Stimulated activated CD4-positive, alpha-beta T cell treated with anti-CD3 and anti-CD28 coated beads, Interleukin-12 subunit alpha, Interleukin-12 subunit beta, amount 100 ng/mL, for 4 hours (primary cell): ENCODE measurements at places on chromosomes 16 and 17.
A peak's percentile ranks its signal among the peaks of the same experiment; 100 is the strongest.

DNA sequence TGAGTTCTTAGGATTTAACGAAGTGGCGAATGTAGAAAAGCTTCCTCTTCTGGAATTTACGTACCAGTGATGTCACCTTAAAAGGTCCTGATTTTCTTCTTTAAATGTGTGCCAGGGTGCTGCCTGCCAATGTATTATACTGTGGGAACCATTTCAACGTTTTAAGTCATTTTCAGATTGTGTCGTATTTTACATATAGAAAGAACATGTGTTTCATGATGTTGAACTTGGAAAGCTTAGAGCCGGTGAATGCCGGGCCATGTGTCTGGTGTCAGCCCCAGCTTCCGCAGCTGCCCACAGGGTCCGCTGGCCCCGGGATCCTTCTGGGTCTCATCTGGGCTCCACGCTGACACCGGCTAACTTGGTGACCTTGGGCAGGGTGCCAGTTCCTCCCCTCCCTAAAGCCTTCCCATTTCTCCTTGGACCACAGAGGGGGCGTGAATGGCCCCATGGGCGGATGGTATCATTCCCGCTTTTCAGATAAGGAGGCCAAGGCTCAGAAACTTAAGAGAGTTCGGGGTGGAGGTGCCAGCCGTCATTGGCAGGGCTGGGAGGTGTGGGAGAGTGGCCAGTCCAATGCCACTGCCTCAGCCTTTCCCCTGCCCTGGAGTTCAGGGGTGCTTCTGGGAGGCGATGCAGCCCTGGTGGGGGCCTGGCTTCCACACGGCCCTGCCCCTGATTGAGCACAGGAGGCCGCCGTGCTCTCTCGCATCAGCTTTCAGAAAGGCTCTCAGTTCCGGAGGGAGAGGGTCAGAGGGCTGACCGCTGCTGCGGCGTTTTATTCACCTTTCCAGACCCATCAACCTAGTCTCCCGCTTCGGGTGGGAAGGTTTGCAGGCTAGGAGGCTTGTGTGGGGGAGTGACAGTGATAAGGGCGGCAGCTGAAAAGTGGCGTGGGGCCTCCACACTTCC, 68.8 kb upstream of the CIBAR2 start:
- no peak for DNase-seq

GRCh38 chr17:4475463-4475862, 23.2 kb upstream of the SPNS2 start:
- DNase-seq, result no peak

GRCh38 chr17:77611791-77612502, 346.6 kb upstream of the TNRC6C start:
- no peak for DNase-seq

DNA sequence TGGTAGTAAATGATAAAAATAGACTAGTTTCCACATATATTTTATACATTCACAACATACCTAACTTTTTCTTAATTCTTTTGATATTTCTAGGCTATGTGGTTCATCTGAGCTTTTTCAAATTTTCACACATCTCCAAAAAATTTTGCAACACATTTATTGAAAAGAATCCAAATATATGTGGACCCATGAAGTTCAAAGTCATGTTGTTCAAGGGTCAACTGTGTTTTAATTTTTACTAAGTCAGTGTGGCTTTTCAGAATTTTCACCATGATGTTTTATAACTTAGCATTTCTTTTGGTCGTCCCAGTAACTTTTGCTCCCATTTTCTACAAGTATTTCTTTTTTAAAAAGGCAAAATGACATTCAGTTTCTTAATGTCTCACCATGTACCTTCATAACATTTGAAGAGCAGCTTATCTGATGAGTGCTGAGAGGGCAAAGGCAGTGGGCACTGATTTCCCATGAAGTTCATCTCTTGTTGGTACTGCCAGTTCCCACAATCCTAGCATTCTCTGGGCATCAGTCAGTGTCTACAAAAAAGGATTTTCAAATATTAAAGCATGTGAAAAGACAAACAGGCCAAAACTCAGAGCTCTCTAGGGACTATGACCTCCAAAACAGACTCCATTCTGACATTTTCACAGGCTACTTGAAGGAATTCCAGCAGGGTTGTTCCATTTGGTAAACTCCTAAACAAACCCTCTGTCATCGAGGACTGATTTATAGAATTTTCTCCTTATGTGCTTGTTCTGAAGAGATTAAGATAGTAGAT, 80.3 kb downstream of the MRTFB start:
- DNase-seq, result no peak

GRCh38 chr16:17357307-17358062, 113.3 kb downstream of the XYLT1 start:
- no peak for DNase-seq

DNA sequence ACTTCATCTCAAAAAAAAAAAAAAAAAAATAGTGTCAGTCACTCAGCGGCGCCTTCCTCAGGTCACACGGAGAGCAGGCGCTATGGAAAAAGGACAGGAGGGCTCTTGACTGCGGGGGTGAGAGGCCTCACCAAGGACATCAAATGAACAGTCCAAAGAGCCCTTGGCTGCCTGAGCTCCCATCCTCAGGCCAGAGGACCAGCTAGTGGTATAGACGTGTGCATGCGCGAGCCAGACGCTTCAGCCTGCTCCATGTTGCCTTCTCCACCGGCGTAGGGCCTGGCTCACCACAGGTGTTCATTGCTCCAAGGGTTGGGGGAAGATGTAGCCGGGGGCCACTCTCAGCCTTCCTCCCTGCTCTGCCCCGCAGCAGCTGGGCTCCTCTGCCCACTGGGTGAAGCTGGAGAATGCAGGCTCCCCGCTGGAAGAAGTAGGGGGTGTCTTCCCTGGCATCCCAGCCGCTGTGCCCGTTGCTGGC, 65.8 kb upstream of the PLCG2 start:
- no peak for DNase-seq

GRCh38 chr17:56034197-56034635, 119.1 kb upstream of the ANKFN1 start:
- no peak for DNase-seq

DNA sequence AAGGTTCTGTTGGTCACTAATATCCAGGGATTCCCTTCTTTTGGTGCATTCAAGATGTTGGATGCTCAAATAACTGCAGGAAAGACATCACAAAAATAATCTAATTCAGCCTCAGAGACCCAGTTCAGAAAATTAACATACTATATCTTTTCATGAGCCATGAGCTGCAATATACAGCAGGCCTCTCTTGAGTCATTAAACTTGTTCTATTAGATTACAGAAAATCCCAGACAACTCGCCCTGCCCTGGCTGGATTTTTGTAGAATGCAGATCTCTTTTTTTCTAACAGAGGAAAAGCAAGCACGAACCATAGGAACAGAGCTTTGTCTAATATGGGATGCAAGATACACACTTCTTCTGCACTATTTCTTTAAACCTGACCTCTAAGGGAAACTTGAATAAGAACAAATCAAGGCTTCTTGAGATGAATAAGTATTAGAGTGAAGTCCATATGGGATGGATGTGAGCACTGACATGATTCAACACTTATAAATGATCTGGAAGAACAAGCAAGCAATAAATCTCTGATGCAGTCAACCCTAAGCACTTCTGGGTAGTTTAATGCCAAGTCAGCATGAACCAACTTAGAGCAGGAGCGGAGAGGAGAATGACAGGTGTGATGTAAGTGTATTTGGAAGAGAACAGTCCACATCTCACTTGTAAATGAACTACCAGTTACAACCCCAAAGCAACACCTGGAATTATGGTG, 70.7 kb upstream of the GNAO1 start:
- no peak for DNase-seq

GRCh38 chr16:25089351-25089750, 22.2 kb upstream of the LCMT1 start:
- DNase-seq, result no peak

- no peak for DNase-seq
These were observed 136.7 kb downstream of the SNX11 start for GRCh38 chr17:48244121-48244711.

DNA sequence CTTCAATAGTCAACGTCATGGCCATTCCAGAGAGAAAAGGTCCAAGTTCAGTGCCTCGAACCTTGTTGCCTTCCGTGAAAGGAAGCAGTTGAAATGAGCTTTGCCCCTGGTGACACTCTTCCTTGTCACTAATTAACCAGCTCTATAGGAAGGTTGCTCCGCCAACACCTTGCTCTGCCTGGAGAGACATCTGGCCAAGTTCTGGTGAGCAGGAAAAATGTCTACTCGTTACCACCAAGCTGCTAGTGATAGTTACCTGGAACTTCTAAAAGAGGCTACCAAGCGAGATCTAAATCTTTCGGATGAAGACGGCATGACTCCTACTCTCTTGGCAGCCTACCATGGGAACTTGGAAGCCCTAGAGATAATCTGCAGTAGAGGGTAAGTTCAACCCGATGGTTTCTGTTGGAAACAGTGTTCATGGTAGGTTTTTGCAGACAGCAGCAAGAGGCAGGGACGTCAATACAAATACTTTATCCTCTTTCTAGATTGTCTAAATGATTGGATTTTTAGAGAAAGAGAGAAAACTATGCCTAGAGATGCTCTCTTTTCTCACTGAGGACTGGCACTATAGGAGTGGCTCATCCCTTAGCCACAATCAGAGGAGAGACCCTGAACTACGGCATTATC, at the start of gene ANKS4B:
TSS of gene ANKS4B (plus strand) at position 179 of the 630 bp plus-strand sequence. CDS start at position 218, 39 bp downstream.
- DNase-seq, result no peak

- DNase-seq, result no peak
These were observed 55.0 kb downstream of the AMFR start for GRCh38 chr16:56370185-56370874.

- DNase-seq, result no peak
These were observed 10.7 kb upstream of the KRT28 start for GRCh38 chr17:40810494-40810893.

- no peak for DNase-seq
These were observed 43.1 kb downstream of the CDH8 start for GRCh38 chr16:61993108-61993507.

GRCh38 chr17:77370586-77370985, 229.8 kb downstream of the SEC14L1 start:
- no peak for DNase-seq

DNA sequence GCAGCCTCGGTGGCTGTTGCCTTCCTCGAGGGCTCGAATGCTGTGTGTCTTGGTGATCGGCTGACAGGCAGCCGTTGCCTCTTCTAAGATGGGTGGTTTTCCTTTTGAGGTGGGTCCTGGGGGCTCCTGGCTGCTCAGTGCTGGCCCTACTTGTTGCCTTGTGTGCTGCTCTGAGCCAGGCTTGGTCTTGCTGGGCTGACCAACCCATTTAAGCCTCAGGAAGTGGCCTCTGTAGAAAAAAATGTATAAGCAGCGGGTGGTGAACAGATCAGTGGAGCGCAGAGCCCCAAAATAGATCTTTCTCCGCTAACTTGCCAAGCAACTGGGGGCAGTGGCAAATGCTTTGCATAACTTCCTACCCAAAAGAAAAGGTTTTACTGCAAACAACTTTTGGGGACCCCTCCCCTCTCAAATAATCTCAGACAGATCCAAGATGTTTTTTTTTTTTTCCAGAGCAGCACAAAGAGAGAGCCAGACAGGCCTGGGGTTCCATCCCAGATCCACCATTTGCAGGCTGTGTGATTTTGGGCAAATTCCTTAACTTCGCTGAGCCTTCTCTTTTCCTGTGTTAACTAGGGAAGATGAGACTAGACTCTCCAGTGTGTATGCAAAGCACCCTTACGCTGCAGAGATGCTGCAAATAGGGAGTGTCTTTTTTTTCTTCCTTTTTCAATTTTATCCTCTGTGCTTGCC, 42.5 kb downstream of the PLCG2 start:
- DNase-seq, result no peak

DNA sequence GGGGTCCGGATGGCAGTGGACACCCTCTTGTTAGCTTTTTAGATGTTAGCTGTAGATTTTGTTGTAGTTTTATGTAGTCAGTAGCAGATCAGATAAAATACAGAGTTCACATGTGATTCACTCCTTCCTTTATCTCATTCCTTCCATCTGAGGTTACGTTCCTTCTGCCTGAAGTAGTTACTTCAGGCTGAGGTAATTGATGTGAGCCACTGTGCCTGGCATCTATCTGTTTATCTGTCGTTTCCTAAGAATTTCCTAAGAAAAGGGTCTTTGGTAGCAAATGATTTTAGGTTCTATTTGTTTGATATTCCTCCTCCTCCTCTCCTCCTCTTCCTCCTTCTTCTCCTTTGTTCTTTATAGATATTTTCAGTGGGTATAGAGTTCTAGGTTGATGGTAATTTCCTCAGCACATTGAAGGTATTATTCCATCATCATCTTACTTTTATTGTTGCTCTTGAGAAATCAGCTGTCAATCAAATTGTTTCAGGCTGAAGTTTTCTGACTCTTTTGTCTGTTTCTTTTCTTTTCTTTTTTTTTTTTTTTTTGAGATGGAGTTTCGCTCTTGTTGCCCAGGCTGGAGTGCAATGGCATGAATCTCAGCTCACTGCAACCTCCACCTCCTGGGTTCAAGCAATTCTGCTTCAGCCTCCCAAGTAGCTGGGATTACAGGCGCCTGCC, 29.6 kb upstream of the FBXO47 start:
- DNase-seq, result no peak

GRCh38 chr16:64132759-64133361, 989.0 kb downstream of the CDH11 start:
- no peak for DNase-seq

DNA sequence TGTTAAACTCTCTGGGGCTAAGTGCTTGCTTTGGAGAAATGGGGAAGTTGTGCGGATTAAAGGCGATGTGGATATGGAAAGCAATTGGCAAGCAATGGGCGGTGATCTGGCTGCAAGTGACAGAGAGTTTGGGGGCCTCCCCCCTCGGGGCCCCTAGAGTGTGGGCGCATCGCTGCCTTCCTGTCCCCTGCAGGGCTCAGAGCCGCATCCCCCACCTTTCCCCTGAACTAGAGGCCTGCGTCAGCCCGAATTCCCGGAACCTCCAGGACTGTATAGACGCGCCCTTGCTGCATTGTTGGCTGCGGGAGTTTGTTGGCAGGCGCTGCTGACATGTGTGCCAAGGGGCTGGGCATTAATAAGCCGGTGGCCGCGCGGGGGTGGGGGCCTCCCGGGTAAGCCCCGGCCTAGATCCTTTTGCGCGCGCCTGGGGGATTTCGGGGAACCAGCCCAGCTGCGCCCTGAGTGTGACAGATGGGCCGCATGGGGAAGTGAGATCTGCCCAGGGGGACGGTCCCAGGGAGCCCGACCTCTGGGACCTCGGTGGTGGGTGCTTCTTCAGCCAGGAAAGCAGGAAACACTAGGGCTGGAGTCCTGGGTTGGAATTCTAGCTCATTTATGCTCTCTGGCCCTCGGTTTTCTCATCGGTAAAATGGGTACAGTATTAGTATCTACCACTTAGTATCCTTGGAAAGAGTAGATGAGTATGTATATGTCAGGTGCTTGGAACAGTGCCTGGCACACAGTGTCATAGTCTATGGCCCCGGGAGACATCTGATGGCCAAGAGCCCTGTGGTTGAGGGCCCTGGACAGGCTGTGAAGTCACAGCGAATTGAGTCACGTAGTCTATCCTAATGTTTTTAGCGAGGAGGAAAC, 1.0 kb downstream of the EEF2K start:
- DNase-seq, result peak; percentile 65

DNA sequence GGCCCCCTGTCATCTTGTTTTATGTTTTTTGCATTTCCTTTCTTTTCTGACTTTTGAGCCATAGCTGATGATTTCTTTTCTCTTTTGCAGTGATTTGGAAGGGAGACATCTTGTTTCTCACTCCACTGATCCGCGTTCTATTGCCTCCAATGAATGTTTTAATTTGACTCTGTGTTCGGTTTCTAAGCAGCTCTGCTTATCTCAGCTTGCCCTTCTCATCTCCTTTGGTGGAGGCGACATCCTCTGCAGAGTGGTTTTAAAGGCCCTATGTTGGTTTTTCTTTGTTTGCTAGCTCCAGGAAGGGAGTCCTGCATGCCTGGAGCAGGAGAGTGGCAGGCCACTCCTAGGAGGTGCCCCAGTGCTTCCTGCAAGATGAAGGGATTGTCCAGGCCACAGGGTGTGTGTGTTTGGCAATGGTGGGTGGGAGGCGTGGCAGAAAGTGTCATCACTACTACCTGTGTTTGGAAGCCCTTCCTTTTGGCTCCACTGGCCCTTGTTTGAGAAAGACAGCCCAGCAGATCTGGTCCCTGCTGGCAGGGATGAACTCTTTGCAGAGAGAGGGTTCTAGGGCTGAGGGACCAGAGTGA, 13.6 kb downstream of the SMPD3 start:
- no peak for DNase-seq
